Karpas-422 (cell line): ENCODE measurements at places on chromosomes 5 and 9.

GRCh38 chr5:15027764-15028163 lies 156.2 kb upstream of the ANKH start:
- no peaks in the 10 kb centered on the region for H3K36me3 ChIP-seq
- DNase-seq: no peak
- H3K4me3 ChIP-seq: no peak overlapping the region
- no peaks in the 10 kb centered on the region for H3K4me1 ChIP-seq
- no peak overlapping the region for H3K27ac ChIP-seq

GRCh38 chr9:124788542-124789217 lies 11.7 kb downstream of the OLFML2A start:
- H3K27ac ChIP-seq: no peak overlapping the region
- no peak overlapping the region for H3K4me3 ChIP-seq

DNA sequence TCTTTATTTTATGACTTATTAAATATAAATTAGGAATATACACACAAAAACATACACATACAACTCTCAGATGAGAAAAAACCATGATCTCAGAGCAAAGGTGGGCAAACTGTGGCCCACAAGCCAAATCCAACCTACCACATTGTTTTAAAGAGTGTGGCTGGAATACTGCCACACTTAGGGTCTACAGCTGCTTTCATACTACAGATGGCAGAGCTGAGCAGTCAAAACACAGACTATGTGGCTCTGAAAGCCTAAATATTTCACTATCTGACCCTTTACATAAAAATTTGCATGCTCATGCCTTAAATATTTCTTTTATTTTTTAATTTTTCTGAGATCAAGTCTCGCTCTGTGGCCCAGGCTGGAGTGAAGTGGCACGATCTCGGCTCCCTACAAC lies 28.3 kb downstream of the LEAP2 start:
- no peak overlapping the region for H3K27ac ChIP-seq
- H3K27me3 ChIP-seq: no peaks in the 10 kb centered on the region

DNA sequence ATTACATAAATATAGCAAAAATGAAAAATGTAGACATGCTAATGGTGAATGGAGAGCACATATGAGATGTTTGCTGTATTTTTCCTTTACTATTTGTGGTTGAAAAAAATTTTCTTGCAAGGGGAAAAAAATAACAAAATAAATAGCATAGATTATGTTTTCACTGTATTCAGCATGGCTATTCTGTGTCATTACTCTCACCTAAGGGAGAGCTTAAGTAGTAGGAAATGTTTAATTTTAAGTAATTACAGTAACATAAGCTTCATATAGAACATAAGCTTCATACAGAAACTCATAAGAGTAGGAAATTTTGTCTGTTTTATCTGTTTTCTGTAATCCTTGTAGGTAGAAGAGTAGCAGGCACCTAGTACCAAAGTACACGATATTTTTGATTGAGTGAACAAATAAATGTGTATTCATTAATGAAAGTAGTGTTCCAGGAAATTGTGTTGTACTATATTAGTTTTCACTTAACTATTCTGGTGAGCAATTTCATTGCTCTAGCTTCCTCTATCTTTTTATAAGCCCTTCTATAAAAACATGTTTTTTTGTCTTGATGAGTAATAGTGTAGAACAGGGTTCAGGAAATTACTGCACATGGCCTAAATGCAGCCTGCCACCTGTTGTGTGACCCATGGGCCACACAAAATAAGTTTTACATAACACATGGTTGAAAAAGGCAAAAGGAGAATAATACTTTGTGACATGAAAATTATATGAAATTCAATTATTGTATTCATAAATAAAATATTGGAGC lies 1025.0 kb upstream of the CDH10 start:
- no peak overlapping the region for H3K27ac ChIP-seq
- no peaks in the 10 kb centered on the region for H3K36me3 ChIP-seq
- DNase-seq: peak; percentile 49
- H3K4me3 ChIP-seq: no peak overlapping the region
- no peaks in the 10 kb centered on the region for H3K27me3 ChIP-seq

DNA sequence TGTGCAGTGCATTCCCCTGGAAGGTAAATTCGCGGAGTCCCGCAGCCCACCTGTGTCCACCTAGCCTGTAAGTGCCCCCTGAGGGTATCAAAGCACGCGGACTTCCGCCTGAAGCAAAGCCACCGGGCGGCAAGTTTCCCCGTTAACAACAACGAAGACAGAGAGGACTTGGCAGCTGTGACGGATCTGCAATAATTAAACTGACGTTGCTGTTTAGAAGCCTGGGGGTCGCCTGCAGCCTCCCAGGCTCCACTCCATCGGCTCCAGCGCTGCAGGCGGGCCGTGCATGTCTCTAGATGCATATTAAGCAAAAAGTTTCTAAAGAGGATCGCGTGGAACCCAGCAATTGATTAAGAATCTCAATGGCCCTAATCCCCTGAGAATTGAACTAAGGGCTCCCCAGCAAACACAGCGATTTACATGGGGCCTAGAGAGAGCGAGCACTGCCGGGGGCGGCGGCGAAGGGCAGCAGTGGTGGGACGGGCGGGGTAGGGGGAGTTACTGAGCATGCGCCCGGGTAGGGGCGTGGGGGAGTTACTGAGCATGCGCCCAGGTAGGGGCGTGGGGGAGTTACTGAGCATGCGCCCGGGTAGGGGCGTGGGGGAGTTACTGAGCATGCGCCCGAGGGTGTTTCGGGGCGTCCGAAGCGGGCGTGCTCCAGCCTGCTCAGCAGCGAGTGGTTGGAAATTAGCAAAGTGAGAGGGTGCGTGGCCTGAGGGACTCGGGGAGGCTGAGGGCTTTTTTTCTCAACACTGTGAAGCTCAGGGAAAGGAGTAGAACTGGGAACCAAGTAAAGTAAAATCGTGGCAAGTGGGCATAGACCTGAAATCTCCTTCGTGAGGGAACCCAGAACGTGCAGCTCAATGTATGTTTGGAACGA lies 255.2 kb downstream of the DOCK8 start:
- H3K36me3 ChIP-seq: no peaks in the 10 kb centered on the region
- peak overlapping the region; percentile 91 for H3K27ac ChIP-seq
- DNase-seq: peak; percentile 98
- peaks cover 30% of the 10 kb centered on the region for H3K4me1 ChIP-seq
- H3K27me3 ChIP-seq: no peaks in the 10 kb centered on the region

DNA sequence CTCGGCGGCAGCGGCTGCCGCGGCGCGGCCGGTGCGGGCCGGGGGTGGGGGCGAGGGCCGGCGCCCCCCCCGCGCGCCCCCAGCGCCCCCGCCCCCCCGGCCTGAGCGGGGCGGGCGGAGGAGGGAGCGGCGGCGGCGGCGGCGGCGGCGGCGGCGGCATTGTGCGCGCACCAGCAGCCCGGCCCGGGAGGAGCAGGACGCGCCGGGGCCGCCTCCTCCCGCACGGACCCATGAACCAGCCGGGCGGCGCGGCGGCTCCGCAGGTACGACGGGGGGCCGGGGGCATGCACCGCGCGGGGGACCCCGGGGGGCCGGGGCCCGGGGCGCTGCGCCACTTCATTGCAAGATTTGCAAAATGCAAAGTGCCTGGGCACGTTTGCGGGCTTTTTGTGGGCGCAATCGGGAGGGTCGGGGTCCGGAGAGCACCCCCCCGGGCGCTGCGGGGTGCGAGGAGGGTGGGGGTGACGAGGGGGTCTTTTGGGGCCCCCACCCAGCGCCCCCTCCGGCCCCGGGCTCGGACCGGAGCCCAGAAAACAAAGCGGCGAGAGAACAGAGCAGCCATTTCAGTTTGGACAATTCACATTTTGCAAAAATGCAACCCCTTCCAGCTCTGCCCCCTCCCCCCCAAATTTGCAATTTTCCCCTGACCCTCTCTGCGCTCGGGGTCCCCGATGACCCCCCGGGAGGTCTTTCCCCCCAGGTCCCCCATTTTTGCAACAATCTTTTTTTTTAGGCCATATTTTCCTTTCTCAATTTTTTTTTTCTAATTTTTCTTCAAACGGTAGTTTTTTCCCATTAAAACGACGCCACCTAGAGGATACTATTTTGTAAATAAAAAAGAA lies at the start of gene ZNF618:
TSS of gene ZNF618 (plus strand) at position 159 of the 842 bp plus-strand sequence. CDS start at position 231, 72 bp downstream.
- peak within 1 kb of the TSS; percentile 68 for H3K4me3 ChIP-seq
- H3K27ac ChIP-seq: no peak within 1 kb of the TSS
- no peaks in the 10 kb centered on the region for H3K27me3 ChIP-seq
- peak; percentile 65 for DNase-seq

DNA sequence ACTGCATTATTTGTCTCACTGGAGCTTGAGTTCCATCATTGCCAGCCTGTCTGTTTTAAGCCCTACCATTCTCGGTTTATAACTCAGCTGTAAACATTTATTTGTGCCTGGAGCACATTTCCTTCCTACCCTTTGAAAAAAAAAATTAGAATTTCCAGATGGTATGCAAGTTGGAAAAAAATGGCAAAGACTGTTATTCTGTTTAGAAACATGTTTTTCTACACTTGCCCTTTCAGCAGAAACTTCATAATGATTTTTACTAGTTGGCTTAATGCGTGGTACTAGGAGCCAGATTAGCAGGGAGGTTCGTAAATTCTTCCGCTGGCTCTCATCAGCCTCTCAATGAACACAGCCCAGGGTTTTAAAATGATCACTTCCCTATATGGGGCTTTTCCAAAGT lies 238.8 kb upstream of the WWC1 start:
- H3K36me3 ChIP-seq: no peaks in the 10 kb centered on the region
- H3K27me3 ChIP-seq: no peaks in the 10 kb centered on the region

DNA sequence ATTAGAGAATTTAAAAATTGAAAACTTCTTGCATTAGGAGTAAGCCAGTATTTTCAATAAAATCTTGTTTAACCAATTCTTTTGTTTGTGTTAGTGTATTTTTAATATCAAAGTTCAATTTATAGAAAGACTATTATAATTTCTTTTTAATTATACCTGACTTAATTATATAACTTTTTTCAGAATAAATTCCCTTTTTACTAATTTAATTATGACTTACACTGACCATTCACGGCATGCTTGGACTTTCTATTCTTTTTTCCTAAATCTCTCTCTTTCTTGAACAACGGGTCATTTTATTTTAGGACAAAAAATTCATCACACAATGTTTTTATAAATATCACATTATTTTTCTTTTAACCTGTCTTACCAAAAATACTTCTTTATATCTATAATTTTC lies 555.3 kb upstream of the PTGER4 start:
- H3K27me3 ChIP-seq: no peaks in the 10 kb centered on the region
- no peak overlapping the region for H3K27ac ChIP-seq
- no peaks in the 10 kb centered on the region for H3K36me3 ChIP-seq

GRCh38 chr9:69971643-69972449 lies 71.8 kb upstream of the MAMDC2 start:
- no peaks in the 10 kb centered on the region for H3K27me3 ChIP-seq
- H3K4me1 ChIP-seq: no peaks in the 10 kb centered on the region

- H3K4me1 ChIP-seq: no peaks in the 10 kb centered on the region
- H3K27me3 ChIP-seq: no peaks in the 10 kb centered on the region
- H3K36me3 ChIP-seq: no peaks in the 10 kb centered on the region
- no peak overlapping the region for H3K4me3 ChIP-seq
- no peak overlapping the region for H3K27ac ChIP-seq
- DNase-seq: no peak
Observed at GRCh38 chr5:174990909-174991308, 266.5 kb downstream of the MSX2 start.

- no peak for DNase-seq
- H3K27ac ChIP-seq: no peak overlapping the region
- H3K4me1 ChIP-seq: peaks cover 7% of the 10 kb centered on the region
- H3K27me3 ChIP-seq: no peaks in the 10 kb centered on the region
- H3K36me3 ChIP-seq: no peaks in the 10 kb centered on the region
Observed at GRCh38 chr9:120331913-120332312, 248.1 kb downstream of the CDK5RAP2 start.

DNA sequence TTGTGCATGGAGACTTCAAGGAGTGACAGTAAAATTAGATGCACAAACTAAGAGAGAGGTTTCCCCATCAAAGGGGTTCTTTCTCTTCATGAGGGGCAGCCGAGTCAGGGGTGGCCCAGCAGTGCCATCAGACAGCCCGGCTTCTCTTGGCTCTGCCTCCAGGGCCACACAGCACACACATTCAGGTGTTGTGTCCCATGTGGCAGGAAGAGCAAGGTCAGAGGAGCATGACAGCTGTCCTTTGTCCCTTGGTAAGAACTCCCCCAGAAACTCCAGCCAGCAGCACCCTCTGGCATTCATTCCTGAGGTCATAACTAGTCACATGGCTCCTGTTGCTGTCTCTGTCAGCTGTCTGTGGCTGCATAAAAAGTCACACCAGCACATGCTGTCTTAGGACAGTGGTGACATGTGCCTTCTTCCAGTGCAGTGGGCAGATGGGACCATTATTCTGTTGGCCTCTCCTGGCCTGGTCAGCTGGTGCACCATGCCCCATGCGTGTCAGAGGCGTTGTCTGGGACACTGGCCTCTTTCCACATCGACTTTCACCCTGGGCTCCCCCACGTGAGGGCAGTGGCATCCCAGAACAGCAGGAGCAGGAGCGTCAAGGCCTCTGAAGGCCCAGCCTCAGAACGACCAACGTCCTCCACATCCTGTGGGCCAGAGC lies 78.4 kb upstream of the OTULINL start:
- H3K4me3 ChIP-seq: no peak overlapping the region
- H3K4me1 ChIP-seq: no peaks in the 10 kb centered on the region
- no peaks in the 10 kb centered on the region for H3K36me3 ChIP-seq
- no peaks in the 10 kb centered on the region for H3K27me3 ChIP-seq
- H3K27ac ChIP-seq: no peak overlapping the region

GRCh38 chr9:18502546-18502945 lies 28.6 kb downstream of the ADAMTSL1 start:
- H3K4me3 ChIP-seq: no peak overlapping the region
- H3K36me3 ChIP-seq: no peaks in the 10 kb centered on the region
- no peaks in the 10 kb centered on the region for H3K4me1 ChIP-seq
- no peaks in the 10 kb centered on the region for H3K27me3 ChIP-seq

GRCh38 chr9:120659209-120659608 lies 55.1 kb downstream of the MEGF9 start:
- H3K4me3 ChIP-seq: no peak overlapping the region
- H3K27ac ChIP-seq: no peak overlapping the region
- H3K27me3 ChIP-seq: no peaks in the 10 kb centered on the region
- H3K4me1 ChIP-seq: peaks cover 33% of the 10 kb centered on the region

DNA sequence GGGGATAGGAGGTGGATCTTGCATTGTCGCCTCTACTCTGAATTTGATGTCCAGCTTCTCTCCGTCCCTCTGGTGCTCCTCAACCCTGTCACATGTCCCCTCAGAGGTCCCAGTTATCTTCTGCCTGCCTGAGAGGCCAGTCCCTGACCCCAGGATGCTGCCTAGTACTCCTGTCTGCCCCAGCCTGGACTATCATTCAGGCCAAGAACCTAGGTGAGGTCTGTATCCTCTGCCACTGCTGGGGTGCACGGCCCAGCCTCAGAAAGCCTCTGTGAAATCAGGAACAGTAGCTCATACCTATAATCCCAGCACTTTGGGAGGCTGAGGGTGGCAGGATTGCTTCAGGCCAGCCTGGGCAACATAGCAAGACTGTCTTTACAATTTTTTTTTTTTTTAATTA lies 8.6 kb downstream of the SPINK4 start:
- DNase-seq: no peak
- peaks cover 6% of the 10 kb centered on the region; the same call in 1 of the 2 replicates for H3K4me1 ChIP-seq
- peaks cover 8% of the 10 kb centered on the region; the same call in 1 of the 2 replicates for H3K36me3 ChIP-seq

- peak overlapping the region; percentile 98 for H3K27ac ChIP-seq
- no peak for DNase-seq
- H3K4me3 ChIP-seq: no peak overlapping the region; the same call in 1 of the 2 replicates
- peaks cover 100% of the 10 kb centered on the region for H3K4me1 ChIP-seq
- no peaks in the 10 kb centered on the region for H3K36me3 ChIP-seq
Observed at GRCh38 chr5:158886086-158886485, 213.6 kb downstream of the EBF1 start.
